ENCODE measurements at places on chromosomes 3 and 15.

GRCh38 chr3:115648559-115648958 lies 25.2 kb downstream of the GAP43 start:
- DNase-seq, result no peak

DNA sequence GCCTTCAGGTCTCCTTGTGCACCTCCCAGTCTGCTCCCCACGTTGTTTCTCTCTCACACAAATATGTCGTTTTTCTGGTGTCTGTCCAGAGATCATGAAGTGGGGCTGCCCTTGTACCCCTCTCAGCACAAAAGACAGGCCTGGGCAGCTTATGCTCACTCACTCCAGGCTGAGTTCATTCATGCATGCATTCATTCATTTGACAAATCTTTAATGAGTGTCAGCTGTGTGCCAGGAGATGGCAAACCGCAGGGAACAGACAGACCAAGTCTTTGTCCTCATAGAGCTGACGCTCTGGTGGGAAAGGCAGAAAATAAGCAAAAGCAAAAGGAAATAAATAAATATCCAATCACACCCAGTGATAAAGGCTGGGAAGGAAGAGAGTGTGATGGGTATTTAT lies 7.6 kb upstream of the TRH start:
- no peak for DNase-seq

- no peak for DNase-seq
Observed at GRCh38 chr3:151133175-151133574, 47.7 kb downstream of the MED12L start.

DNA sequence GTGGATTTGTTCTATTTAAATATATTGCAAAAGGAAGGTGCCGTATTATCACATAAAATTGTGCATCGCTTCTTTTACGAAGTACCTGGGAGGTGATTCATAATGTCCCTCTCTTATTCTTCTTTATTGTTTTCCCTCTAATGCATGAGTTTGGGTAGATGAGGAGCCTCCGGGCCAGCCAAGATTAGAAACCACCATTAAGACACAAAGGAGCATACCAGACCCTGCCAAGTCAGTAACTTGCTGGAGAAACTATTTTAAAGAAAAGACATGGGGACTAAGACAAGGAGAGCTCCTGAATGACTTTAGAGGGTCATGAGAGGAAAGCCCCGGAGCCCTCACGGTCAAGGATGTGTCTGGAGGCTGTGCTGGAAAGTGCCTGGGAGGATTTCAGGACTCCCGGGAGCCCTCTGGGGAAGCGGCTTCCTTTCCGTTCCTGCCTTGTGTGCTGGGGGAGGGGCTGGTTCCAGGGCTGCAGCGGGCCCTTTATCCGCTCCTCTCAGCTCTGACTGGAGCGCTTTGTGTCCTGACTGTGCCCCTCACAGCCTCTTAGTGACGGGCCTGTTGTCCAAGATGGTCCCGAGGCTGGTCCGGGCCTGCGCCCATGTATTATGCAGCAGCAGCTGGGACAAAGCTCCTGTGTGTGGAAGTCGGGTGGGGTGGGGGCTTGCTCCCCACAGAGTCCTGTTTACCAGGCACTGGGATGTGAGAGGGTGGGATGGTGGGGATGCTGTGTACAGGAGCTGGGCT lies 35.7 kb downstream of the CORO2B start:
- no peak for DNase-seq

GRCh38 chr3:184154885-184155643 lies at the start of gene DVL3:
TSS of gene DVL3 (plus strand) at chr3:184155377. CDS start at chr3:184155636, 259 bp downstream.
- peak; percentile 67 for DNase-seq

- DNase-seq, result no peak
Observed at GRCh38 chr3:97228966-97229365, 414.6 kb downstream of the EPHA6 start.

GRCh38 chr15:74795966-74796625 lies 14.2 kb downstream of the CSK start:
- no peak for DNase-seq

DNA sequence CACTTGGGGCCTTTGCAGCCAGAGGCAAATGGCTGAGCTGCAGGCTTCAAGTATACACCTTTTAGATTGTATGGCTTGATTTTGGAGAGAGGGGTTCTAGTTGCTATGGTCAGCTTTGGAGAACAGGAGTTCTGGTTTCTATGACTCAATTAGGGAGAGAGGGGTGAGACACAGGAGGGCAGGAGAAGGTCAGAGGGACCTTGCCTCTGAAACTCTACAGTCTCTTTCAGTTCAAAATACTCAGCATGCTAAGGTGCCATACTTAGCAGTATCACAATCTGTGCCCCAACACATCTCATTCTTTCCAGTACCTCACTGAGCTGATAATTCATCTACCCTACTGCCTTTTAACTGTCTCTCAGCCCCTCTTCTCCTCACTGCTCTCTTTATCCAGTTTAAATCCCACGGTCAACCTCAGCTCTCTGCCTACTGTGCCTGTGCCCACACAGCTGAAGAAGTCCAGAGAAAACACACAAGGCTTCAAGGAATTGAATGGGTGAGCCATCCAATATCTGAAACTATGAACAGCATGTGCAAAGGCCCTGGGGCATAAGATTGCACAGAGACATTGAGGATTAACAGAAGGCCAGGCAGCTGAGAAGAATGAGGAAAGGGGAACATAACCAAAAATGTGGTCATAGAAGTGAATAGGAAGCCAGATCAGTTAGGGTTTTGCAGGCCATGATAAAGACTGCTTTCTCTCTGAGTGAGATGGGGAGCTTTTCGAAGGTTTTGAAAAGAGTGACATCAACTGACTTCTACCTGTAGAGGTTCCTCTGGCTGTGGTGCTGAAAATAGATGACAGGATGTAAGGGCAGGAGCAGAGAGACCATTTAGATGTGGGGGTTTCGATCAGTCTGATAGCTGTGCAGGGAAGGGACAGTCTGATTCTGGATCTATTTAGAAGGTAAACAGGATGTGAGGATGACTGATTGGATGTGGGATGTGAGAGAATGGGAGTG lies 54.5 kb upstream of the C3orf80 start:
- DNase-seq, result no peak

DNA sequence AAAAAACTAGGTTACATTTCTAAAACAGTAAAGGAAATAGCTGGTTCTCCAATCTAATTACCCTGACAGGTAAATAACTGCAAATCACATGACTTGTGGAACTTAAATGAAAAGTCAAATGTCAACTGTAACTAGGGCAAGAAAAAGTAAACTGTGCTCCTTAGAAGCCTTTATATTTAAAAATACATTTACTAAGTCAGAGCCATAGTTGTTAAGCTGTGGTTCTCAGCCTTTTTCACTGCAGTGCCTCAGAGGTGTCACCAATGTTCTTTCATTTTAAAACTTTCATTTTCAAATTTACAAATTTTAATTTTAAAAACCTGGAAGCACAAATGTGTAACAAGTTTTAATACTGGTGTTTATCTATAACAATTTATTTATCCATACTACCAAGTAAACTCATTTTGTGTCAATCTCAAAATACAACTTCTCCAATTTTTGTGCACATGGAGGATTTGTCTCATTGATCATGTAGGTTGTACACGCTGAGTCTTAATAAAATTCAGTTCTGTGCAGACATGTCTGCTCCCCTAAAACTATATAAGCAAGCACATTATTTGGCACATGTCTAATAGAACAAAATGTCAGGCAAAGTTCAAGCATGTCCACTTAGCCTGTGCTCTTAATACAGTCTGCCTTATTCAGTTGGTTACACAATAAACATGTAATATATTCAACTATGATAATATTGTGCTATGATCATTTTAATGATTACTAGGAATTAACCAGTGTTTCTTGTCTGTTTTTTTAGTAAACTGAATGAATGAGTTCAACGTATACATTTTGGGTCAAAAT lies 70.4 kb downstream of the DLG1 start:
- no peak for DNase-seq

DNA sequence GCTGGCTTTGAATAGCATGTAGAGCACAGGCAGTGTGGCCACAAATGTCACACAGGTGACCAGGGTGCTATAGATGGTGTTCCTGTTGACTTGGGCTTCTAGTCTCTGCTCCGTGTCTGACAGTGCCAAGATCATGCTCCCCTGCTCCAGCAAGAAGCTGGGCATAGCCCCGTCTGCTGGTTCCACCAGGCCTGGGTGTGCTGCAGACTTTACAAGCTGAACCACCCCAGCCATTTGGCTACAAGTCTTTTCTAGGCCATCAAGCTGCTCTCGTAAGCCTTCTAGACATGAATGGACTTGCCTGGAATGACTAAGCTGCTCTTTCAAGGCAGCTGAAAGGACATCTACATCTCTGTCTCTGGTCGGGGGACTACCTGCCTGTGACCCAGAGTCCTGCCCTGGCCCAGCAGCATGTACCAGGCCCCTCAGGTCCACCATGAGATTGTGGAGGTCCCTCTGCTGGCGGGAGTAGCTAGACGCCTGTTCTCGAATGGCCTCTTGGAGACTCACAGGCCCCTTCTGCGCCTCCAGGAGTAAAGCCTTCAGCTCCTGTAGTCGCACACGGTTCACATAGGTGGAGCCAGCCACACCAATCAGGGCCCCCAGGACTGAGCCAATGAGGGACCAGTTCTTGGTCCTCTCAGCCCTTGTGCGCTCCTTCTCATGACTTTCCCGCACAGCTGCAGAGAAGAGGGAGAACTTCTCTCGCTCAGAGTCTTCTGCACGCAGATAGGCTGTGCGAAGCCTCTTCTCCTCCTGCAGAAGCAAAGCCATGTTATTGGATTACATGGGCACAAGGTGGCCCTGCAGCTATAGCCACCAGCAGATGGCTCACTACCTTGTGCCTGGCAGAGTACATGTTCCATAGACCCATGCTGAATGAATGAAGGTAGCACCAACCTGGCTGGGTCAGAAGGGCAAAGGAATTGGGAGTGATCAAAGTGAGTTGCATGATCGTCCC lies 2.8 kb upstream of the PLXNB1 start:
- DNase-seq, result no peak

DNA sequence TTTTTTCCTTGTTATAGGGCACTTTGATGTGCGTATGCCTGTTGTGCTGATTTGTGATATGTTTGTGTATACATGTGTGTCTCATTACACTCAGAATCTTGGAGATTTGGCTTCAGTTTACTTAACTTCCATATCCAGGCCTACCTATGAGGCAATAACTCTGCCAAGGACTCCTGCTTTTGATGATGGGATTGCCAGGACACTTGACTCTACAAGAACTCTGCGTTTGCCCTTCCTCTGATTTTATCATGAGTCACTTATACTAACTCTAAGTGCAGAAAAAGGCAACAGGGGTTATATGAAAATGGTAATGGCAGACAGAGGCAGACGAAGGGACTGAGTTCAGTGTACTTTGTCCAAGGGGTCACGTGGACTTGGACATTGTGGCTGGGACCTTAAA lies 33.6 kb downstream of the MCTP2 start:
- no peak for DNase-seq

DNA sequence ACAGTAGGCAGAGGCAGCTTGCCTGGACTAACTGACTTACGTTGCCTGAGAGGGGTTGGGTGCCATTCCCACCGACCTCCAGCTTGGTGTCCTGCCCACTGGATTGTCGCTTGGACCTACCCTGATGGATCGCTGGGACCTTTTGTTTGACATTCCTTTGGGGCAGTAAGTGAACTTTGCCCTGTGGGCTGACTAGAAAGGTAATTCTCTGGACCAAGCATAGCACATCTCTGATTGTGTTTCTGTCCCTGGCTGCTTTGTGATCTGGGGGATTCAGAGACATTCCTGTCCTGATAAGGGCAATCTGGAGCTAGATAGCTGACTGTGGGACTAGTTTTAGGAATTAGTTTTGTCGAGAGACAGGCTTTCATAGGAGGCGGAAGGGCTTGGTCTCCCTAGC lies 19.5 kb upstream of the IFT57 start:
- no peak for DNase-seq

DNA sequence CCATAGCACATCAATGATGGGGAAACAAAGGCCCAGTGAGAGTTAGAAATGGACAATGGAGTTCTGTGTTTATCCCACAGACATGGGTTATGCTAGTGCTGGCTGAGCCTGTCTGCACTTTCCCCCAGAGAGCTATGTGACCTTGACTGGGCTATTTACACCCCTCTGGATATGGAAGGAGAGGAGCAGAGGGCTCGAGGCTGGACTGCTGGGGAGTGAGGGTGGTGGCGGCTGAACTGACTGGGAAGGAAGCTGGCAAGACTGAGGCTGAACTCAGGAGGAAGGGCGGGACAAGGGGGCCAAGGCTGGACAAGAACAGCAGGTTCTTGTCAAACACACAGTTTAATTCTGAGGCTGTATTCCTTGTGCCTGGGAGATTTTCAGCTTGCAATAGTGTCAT lies 10.8 kb upstream of the INSYN1 start:
- no peak for DNase-seq

- DNase-seq, result no peak
Observed at GRCh38 chr3:62493109-62493801, 119.9 kb upstream of the FEZF2 start.

DNA sequence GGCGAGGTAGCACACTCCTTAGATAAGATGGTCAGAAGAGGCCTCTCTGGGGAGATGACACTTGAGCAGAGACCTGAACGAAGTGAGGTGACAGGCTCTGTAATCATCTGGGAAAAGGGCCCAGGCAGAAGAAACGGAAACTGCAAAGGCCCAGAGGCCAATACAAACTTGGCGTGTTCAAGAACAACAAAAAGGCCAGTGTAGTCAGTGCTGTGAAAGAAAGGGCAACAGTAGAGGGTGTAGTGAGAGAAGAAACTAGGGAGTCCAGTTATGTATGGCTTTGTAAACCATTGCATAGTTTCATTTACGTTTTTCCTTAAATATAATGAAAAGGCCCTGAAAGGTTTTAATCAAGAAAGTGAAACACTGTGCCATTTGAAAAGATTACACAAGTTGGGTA lies 31.8 kb downstream of the PLD1 start:
- no peak for DNase-seq

DNA sequence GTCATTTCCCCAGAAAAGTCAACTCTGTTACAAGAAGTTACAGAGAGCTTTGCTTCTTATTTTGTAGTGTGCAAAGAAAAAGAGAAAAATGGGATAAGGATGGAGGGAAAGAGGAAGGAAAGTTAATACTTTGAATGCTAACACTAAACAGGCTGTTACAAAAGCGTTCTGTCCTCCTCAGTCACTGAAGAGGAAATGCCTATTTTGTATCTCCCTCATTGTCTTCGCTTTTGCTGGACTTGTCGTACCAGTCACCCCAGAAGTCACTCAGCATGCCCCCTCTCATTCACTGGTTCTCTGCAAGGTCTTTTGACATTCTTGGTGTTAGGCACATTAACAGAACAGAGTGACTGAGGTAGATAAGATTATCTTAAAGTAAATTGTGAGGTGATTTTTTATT lies 129.6 kb downstream of the ALCAM start:
- DNase-seq, result no peak

DNA sequence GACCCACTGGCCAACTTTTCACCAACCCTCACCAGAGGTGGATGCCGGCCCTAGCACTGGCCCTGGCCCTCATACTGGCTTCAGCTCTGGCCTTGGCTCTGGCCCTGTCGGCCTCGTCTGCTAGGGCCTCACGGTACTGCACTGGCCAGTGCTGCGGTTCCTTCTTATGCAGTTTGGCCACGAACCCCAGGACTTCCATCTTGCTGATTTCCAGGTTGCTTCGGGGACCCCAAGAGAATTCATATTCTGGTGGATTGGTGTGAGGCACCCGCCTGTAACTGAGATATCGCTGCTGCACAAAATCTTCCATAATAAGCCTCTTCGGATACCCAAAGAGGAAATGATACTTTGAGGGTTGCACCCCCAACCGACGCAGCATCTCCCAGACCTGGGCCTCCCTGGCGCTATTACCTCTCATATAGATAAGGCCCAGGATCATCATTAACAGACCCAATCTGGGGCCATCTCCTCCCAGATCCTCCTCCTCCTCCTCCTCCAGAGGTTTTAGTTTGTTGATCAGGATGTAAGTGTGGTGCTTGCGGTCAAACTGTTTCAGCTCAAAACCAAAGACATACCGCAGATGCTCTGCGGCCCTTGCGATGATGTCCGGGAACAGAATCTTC lies 883 bp downstream of the MAGEF1 start:
- DNase-seq, result no peak
